Activated CD8-positive, alpha-beta memory T cell treated with anti-CD3 and anti-CD28 coated beads for 1 hour (primary cell): ENCODE measurements at places on chromosomes 4 and X.

DNA sequence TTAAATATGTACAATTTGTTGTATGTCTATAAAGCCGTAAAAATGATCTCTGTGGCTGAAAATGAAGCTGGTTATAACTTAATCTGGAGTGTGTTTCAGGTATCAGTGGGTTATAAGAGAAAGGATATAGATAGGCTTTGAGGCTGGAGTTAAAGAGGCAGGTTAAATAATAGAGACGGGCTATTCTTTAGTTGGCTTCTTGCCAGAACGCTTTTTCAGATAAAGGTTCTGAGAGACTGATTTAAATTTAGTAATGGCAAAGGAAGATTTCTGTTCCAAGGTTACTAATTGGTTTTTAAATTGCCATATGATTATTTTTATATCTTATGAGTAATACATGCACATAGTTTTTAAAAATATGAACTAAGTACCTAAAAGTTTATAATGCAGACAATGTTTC lies 117.4 kb downstream of the AWAT2 start:
- no peak for DNase-seq

DNA sequence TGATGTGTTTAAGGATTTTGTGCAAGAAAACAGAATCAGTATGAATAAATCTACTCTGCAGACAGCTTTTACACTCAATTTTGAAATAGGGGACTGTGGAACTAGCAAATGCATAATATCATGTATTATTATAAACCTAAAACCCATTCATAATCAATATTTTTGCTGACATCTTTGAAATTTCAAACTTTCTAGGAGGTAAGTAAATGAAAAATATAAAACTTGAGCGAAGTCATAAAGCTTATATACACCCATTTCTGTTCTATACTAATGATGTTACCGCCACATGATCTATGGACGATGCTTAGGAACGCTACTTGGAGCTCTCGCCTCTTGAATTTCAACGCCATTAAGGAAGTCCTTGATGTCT lies 38.1 kb downstream of the ADGRA3 start:
- no peak for DNase-seq

DNA sequence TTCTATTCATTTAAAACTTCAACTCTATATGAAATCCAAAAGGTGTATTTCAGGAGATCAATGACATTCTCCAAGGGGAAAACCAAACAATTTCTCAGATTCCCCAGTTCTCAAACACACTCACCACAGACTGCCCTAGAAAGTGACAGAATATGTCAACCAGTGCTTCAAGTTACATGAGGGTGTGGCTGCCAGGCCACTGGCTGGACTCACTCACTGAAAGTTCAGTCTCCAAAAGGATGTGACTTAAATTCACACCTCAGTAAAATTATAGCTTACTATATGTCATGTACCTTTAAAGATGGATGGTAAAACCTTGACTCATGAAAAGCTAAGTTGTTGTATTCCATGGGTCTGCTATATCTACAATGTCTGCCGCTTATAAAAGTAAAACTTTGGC lies 7.3 kb downstream of the INPP4B start:
- DNase-seq = no peak

GRCh38 chrX:130109429-130110378 lies 593 bp downstream of the ELF4 start:
- no peak for DNase-seq

GRCh38 chr4:119281393-119281792 lies 40.5 kb downstream of the FABP2 start:
- DNase-seq = no peak

- DNase-seq = no peak
These were observed 47.6 kb downstream of the THOC2 start for GRCh38 chrX:123685232-123685631.

DNA sequence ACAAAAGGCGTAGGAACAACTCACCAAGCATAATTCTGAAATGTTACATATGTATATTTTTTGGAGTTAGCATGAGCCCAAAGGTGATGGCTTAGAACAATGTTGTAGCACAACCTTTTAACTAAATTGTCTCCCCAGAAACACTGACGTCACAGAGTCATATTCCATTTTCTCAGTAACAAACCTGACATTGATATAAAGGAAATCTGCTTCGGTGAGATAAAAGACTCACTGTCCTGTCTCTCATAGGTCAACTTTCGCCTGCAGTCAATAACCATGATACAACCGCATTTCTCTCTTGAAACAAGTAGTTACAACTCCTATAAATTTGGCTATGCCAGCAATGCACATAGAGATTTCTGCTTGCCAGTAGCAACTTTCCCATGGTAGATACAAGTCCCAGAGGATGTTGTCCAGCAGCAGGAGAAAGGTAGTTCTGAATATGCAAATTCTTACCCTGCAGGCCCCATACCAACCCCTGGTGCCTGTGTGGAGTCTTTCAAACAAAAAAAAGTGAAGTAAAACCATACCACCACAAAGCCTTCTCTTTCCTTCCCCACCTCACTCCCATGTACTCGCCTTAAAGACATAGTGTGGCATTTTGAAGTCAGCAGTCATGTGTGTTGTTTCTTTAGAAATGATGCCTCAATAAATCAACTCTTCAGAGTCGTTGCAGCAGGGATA lies 47.9 kb downstream of the MTM1 start:
- no peak for DNase-seq

DNA sequence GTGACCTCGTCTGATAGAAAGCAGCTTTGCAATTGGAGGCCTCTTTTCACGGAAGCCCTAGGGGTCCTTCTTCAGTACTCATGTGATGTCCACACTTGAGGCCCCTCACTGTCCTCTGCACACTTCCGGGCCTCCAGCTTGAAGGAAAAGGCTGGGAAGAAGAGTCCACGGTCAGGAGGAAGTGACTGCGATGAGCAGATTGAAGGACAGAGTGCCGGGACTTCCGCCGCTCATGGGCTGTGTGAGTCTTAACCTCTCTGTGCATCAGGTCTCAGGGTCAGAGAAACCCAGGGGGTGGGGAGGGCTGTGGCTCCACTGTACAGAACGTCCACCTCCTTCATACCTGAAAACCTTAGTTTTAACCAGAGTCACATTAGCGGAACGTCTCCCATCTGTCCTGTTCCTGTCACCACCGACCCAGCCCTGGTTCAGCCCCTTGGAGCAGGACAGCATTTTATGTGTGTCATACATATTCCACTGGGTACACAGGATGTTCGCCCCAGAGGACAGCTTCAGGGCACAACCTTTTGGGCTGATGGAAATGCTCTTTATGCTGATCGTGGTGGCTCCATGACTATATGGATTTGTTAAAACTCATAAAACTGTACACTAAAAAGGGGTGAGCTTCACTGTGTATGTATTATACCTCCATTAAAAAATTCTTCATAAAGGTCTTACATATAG lies 51.0 kb upstream of the SORCS2 start:
- no peak for DNase-seq
